T-helper 17 cell (primary cell): ENCODE measurements at places on chromosomes 5 and 9.
A peak's percentile ranks its signal among the peaks of the same experiment; 100 is the strongest.

GRCh38 chr5:170313344-170313743 lies 15.8 kb upstream of the LCP2 start:
- DNase-seq = no peak

GRCh38 chr9:89435071-89435823 lies 62.7 kb downstream of the SEMA4D start:
- DNase-seq = no peak

DNA sequence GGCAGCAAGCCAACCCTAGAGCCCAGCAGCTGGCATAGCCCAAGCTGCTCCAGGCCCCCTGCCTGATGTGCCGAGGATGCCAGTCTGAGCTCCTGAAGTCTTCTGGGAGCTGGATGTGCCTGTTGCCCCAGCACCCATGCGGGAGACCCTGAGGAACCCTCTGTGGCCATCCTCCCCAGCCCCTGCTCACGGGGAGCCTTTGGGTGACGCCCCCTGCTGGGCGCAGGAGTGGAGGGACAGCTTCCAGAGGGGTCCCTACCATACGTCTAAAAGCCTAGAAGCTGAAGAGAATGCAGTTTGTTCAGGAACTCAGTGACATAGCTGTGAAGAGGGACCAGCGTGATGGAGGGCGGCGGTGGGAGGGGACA lies 33.1 kb upstream of the MVB12B start:
- no peak for DNase-seq

DNA sequence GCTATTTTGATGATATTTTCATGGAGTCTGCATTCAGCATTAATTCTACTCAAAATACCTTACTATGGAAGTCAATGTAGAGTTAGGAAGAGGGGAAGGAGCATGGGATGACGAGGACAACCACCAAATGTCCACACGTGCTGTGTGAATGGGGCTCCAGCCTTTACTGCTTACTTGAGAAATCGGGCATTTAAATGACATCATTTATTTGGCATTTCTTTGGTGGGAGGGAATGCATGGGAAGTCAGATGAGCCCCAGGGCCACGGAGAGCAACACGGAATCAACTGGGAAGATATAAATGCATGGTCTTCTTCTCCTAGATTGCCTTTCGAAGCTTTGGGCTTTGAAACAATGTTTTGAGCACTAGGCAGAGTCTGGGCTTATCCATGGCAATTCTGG lies 458.5 kb upstream of the KLF4 start:
- DNase-seq = no peak

DNA sequence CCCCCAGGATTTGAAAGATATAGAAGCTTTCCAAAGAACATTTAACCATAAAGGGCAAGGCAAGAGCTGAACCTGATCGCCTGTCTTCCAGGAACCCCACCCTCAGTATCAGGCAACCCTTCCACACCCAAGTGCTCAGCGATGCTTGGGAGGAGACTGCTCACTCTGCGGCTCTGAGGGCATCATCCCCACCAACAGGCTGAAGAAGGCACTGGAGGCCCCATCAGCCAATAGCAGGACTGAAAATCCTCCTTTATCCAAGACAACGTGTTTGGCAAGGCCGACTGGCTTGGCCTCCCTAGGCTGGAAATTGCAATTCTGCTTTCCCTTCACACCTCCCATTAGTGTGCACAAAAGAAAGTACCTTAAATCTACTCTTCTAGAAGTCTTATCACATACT lies 1.4 kb upstream of the PPP2CA start:
- DNase-seq = no peak

DNA sequence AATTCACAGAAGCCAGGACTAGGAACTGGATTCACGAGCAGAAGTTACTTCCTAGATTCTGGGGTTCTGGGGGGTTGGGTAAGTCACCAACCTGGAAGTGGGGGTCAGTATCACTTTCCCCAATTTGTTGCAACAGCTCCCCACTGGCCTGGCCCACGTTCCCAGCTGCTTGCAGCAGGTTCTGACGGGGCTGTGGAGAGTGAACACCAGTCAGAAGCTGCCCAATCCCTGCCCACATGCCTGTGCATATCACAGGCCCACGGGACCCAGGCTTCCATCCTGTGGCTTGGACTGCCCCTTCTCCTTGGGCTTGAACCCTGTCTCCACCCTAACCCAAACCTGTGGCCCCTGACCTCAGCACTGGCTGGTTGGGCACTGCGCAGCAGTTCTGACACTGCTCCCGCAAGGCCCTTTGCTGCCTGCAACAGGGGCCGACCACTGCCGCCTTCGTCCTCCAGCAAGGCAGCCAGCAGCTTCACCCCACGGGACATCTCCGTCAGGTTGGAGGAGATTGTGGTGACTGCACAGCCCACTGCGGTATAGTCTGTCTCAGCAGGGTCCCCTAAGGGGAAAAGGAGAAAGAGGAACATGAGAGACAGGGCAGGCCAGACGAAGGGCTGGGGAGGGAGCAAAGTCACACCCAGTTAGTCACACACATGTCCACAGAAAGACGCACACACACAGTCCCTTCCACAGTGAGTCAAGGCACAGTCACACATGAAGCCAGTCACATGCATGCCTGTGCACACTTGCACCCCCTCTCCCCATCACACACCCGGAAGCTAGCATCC lies 13.1 kb downstream of the TLN1 start:
- no peak for DNase-seq

GRCh38 chr5:135468541-135468940 lies 16.4 kb upstream of the TIFAB start:
- no peak for DNase-seq

DNA sequence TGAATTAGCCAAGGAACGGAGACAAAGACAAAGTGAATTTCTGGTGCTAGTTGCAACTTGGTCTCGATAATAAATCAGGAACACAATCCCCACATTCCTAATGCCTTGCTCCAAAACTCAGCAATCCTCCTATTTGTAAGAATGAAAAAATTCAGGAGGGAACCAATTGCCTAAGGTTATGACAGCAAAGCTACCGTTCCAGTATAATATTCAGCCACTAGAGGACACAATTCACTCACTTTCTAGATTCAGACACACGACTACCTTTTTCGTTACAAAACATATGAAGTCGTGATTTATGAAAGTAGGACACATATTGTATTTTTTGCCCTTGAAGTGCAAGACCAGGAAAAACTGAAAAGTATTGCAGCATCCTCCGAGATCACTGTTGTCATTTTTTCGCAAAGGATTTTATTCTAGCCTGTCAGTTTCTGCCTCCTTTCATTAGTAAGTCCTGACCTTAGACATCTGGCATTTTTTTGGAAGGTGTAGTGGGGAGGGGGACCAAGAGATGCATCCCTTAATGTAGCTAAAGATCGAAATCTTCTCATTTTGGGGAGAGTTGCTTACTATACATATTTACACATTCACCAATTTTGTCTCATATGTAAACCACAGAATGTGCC lies 133.1 kb downstream of the DOCK8 start:
- DNase-seq = no peak

- DNase-seq = no peak
Observed at GRCh38 chr5:120345947-120346346, 118.2 kb upstream of the PRR16 start.

DNA sequence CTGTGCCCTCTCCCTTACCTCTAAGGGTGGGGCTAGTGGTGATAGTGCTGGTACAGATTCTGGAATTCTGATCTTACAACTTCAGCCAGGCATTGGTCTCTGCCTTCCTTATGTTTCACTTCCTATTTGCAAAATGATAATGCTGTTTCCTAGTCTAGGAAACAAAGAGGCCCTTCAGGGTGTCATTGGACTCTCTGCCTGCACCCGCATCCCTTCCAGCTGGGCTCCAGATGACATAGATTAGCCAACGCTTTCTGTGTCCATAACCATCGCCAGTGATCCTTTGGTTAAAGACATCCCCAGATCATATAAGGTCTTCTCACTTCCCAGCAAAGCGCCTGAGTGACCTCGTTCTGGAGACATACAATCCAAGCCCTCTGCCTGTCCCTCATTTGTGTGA lies 180.7 kb downstream of the ERCC6L2 start:
- no peak for DNase-seq

GRCh38 chr9:134187891-134188385 lies 23.6 kb upstream of the RNU6ATAC start:
- no peak for DNase-seq

GRCh38 chr9:127877566-127877998 lies at the start of gene AK1:
TSS of gene AK1 (minus strand) at chr9:127877675. CDS start at chr9:127874617, 3,058 bp downstream.
- no peak for DNase-seq

GRCh38 chr5:59416451-59416850 lies 477.1 kb downstream of the PDE4D start:
- no peak for DNase-seq

- no peak for DNase-seq
Observed at GRCh38 chr9:118829334-118829733, 539.9 kb downstream of the BRINP1 start.

GRCh38 chr5:142319560-142320429 lies 5.0 kb downstream of the SPRY4 start:
- no peak for DNase-seq

DNA sequence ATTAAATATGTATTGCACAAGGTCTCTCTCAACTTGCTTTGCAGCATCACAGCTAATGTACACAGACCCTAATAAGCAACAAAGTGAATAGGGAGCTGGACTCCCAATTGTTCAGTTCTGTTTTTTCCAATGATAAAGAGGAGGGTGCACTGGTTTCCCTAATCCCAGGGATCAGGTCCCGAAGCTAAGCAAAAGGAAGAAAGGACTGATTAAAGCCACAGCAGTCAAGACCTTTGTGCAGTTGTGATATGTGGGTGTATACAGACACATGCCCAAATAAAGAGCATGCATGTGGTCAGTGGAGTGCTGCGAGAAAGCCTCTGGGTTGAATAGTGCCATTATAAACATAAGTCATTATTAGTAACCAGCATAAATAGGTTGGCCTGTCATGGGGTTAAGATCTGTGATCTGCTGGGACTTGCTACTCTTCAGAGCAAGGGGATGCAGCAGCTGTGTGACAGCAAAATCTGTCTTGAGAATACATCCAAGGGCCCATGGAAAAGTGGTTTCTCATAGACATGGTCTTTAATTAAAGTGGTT lies 1863.1 kb upstream of the WWC1 start:
- no peak for DNase-seq

- no peak for DNase-seq
Observed at GRCh38 chr9:100445161-100445902, 18.4 kb downstream of the MSANTD3 start.

DNA sequence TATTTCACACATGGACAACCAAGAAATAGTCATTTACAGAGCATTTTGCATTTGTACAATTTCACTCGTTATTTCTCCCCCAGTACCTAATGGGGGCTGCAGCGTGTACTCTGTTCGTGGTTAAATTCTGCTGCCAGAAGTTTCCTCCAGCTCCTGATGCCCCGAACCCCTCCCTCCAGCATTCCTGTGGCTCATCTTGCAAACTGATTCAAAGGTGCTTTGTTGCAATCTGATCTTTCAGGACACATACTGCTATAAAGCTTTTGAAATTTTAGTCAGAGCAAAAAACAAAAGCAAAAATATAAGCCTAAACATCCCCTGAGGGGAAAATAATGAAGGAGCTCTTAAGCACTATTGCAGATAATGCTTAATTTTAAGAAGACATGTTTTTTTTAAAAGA lies 27.7 kb downstream of the UBLCP1 start:
- no peak for DNase-seq

- no peak for DNase-seq
Observed at GRCh38 chr9:126158588-126159429, 167.8 kb upstream of the MVB12B start.

GRCh38 chr9:100811643-100812042 lies 216.9 kb upstream of the PLPPR1 start:
- no peak for DNase-seq

GRCh38 chr9:2466703-2467102 lies 154.9 kb upstream of the VLDLR start:
- DNase-seq = no peak

GRCh38 chr5:134133995-134134541 lies 19.6 kb downstream of the TCF7 start:
- peak; percentile 7 for DNase-seq

GRCh38 chr5:67192719-67193438 lies 3.7 kb downstream of the CD180 start:
- no peak for DNase-seq

DNA sequence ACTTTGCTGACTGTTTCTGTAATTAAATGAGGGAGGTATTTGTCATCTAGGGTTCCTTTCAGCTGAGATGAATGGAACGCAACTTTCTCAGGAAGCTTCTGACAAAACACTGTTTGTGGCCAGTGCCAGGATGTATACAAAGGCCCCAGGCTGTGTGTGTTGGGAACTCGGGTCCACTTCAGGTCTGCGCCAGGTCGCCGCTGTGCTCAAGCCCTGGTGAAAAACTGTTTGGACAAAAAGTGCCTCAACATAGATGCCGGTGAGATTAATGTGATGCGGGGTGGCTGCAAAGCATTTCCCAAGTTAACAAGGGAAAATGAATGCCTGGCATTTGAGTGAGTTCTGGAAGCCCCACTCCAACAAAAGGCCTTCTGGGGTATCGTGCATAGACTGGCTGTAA lies 156.4 kb downstream of the GABBR2 start:
- no peak for DNase-seq

- no peak for DNase-seq
Observed at GRCh38 chr5:126499278-126499677, 76.1 kb downstream of the GRAMD2B start.

- DNase-seq = no peak
Observed at GRCh38 chr5:122727112-122727541, 47.8 kb upstream of the SNX2 start.

DNA sequence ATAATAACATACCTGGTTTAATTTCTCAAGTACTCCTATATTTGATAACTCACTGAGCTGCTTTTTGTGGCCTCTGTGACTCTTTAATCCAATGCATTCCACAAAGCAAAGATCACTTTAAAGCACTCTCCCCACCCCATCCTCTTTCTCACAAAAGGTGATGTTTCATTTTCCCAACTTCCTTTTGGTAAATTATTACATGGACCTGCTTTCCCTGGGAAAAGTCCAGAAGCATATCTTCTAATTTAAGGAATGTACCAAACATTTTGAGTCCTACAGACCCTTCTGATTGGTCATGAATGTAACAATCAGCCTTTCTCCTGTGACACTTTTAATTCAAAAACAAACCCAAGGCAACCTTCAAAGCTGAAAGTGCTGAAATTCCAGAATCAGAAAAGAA lies 71.1 kb downstream of the MLLT3 start:
- DNase-seq = no peak

GRCh38 chr5:84378420-84378819 lies 6.3 kb downstream of the EDIL3 start:
- no peak for DNase-seq

- peak; percentile 54 for DNase-seq
Observed at GRCh38 chr5:159987031-159987674, 21.8 kb upstream of the TTC1 start.

GRCh38 chr5:160260881-160261815 lies 31.8 kb downstream of the FABP6 start:
- DNase-seq = no peak

DNA sequence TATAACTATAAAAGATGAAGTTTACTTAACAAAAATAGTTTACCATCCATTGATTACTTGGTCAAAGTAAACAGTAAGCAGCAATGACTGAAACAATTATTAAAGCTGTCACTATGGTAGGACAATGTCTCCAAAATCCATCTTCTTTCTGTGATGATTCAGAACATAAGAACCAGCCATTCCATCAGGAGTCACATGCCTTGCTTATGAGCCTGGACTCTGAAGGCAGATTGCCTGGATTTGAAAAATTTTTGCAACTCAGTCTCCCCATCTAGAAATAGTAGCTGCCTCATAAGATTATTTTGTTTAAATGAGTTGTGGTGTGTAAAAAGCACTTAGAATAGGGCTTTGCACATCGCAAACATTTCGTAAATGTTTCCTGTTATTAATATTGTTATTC lies 136.2 kb downstream of the LIFR start:
- DNase-seq = no peak
